ENCODE measurements at places on chromosomes 7 and 10.

- DNase-seq: no peak
Observed at GRCh38 chr7:40151504-40151903, 16.7 kb downstream of the SUGCT start.

- DNase-seq: no peak
Observed at GRCh38 chr10:2813286-2813685, 254.1 kb upstream of the PFKP start.

DNA sequence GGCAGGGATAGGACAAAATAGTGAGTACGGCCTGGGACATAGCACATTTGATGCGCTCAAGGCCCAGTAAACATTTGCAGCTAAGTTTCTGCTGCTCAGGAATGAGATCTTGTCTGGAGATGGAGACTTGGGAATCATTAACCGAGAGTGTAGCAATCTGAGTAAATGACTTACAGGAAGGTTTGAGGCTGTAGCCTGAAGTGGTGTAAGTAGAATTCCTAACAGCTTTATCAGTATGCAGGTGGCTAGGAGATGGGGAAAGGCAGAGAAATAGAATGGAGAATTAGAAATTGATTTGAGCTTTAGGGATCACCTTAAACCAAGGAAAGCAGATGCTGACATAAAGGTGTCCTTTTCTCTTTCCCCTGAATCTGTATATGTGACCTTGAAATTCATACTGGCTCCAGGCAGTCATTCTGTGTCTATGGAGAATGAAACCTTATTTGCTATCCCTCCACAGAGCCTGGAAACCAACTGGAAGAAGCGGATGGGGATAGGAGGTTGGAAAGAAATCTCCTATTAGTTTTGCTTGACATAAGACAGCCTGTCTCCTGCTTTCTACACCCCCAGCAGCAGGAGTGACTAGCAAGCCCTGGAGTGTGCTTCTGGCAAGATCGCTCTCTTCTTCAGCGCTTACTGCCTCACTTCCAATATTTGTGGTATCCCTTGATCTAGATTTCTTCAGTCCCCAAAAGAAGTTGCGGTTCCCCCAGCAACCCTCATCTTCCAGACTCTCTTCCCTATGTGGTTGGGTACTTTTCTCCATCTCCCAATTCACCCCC lies 6.4 kb upstream of the PON2 start:
- DNase-seq: no peak

- DNase-seq: peak; percentile 21
Observed at GRCh38 chr7:107090457-107090856, 46.0 kb downstream of the PRKAR2B start.

DNA sequence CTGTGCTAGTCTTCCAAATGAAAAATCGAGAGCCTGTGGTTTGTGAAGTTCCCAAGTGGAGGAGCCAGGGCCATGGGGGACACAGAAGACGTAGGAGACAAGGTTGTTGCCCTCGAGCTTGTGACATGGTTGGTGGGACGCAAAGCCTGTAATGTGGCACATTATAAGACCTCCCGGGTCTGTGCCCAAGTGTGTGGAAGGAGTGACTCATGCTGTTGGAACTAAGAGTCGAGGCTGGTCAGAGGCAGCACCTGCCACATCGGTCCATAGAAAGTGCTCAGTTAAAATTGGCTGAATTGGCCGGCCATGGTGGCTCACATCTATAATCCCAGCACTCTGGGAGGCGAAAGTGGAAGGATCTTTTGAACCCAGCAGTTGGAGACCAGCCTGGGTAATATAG lies 27.0 kb upstream of the PODXL start:
- DNase-seq: no peak

DNA sequence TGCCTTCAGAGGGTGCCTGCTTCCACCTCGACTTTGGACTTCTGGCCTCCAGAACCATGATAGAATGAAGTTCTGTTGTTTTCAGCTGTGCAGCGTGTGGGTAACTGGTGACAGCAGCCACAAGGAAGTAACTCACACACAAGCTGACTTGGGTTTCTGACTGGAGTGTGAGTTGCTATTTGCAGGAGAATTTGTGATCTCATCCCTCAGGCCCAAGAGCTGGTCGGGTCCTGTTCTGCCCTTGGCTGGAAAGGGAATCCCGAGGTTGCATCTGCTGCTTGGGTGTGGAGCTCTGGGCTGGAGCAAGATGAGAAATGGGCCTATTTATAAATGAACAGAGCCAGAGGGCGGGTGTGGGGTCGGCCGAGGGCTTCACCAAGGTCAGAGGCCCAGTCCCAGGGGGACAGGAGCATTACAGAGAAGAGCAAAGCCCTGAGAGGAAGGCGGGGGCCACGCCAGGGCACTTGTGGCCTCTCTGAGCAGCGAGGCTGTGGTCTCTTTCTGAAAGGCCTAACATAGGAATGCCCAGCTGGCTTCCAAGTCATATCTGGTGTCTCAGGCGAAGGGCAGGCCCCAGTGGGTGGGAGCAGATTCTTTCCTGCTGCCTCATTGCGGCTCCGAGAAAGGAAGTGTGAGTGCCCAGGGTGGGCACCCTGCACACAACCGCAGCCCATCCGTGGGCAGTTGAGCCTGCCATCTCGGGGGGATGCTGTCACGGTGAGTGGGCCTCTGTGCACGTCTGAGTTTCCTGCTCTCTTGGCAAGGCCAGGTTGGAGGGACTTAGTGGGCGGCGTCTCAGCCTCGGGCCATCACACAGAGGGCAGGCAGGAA lies 26.5 kb upstream of the C10orf71 start:
- no peak for DNase-seq

- DNase-seq: no peak
Observed at GRCh38 chr7:142873281-142873784, 12.2 kb downstream of the TRPV6 start.

DNA sequence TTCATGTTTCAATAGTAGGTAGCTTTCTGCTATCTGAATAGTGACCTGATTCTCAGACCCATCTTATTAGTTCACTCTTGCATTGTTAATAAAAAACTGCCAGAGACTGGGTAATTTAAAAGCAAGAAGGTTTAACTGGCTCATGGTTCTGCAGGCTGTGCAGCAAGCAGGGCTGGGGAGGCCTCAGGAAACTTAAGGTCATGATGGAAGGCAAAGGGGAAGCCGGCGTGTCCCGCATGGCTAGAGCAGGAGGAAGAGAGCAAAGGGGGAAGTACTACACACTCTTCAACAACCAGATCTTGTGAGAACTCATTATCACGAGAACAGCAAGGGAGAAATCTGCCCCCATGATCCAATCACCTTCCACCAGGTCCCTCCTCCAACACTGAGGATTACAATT lies 185.2 kb upstream of the PITRM1 start:
- no peak for DNase-seq

GRCh38 chr10:30750971-30751677 lies 121.6 kb upstream of the LYZL2 start:
- no peak for DNase-seq

- DNase-seq: no peak
Observed at GRCh38 chr7:151321341-151321740, 20.3 kb upstream of the NUB1 start.

- no peak for DNase-seq
Observed at GRCh38 chr10:89548673-89549072, 13.3 kb upstream of the SLC16A12 start.

GRCh38 chr10:125766511-125766910 lies 9.1 kb downstream of the MMP21 start:
- DNase-seq: no peak

- DNase-seq: no peak
Observed at GRCh38 chr7:98286093-98286539, 4.6 kb downstream of the BRI3 start.

GRCh38 chr7:80279760-80280159 lies 145.1 kb downstream of the GNAI1 start:
- peak; percentile 87 for DNase-seq

DNA sequence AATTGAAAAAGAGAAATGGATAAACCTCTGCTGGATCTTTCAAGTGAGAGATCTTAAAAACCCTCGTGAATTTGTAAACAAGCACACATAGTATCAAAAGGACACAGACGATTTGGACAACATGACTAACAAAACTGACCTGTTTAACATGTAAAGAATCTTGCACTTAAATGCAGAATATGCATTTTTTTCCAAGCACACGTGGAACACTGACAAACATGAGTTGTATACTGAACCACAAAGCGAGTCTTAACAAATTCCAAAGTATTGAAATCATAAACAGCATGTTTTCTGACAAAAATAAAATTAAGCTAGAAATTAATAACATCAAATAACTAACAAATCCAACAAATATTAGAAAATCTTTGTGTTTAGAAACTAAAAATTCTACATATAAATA lies 65.0 kb upstream of the ZNF746 start:
- no peak for DNase-seq

DNA sequence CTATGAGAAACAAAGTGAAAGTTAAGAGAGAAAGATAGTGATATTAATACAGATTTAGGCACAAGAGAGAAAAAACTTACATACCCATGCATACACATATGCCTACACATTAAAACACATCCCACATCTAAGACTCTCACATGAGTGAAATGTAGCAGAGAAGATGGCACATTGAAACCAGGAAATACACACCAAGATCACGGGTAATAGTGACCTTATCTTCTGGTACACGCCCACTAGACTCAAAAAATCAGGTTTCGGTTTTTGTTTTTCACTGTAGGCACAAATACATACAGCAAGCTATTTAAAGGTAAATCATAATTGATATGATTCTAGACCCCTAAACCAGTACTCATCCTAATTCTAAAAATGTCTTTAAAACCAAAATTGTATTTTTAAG lies 225.2 kb upstream of the TAC1 start:
- DNase-seq: no peak

DNA sequence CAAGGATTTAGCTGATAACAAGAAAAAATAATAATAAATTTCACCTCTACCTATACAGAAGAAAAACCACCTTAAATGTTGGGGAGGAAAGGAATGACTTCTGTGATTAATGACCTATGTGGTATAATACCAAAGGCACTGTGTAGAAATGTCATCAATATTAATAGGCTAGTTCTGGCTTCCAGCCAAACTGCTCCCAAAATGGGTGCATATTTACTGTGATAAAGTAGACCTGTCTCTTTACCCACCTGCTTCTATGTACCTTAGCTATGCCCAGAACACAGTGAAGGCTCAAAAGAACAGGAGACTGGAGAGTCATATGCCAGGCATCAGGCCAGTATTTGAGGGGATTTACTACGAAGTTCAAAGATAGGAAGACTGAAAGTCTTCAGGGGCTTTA lies 76.0 kb downstream of the ATE1 start:
- peak; percentile 5 for DNase-seq

GRCh38 chr10:43576062-43576461 lies 1.6 kb upstream of the ZNF239 start:
- no peak for DNase-seq
